ENCODE measurements at places on chromosomes 7 and 10.

GRCh38 chr10:66980246-66980815 lies 54.5 kb downstream of the LRRTM3 start:
- no peak for DNase-seq

DNA sequence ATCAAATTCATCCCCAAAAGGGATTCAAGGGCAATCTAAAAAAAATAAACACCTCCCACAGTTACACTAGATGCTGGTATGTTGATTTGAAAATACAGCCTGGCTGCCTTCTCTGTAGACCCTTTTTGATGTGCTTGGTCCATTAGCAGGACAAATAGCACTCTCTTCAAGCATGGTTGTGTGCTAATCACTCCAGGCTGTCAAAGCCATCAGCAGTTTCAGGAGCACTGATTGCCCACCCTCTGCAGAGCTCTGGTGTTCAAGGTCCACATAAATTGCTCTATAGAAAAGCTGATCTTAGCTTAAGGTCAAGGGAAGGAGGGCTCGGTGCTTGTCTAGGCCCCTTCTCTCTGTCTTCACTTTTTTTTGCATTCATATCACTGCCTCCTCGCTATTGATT lies 35.4 kb downstream of the PRR15 start:
- DNase-seq: no peak

DNA sequence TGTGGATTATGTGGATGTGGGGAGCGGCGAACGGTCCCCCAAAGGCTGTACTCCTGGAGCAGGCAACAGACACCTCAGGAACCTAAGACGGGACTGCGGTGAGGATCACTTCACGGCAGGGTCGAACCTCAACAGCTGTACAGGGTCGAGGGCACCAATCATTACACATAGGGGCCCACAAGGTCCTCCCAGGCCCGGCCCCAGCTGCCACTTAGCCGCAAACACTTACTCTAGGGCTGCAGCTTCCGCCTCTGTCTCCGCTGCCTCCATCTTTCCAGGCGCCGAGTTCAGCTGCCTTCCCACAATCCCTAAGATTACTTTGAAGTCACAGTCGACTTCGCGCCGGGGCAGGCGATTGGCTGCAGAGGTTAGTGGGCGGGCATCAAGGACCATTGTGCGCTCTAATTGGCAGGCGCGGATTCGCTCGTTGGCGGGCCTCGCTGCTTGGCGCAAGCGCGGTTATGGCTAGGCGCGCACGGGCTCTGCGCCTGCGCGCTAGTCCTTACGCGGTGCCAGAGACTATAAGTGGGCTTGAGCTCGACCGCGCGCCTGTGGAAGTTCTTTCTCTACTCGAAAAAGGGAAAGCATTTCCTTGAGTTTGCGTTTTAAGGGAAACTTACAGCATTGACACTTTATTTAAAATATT lies at the start of gene ZWINT:
TSS of gene ZWINT (minus strand) at position 293 of the 646 bp plus-strand sequence. CDS start at position 270, 23 bp downstream.
- peak; percentile 54 for DNase-seq

GRCh38 chr10:63120554-63120953 lies 12.6 kb upstream of the NRBF2 start:
- DNase-seq: no peak

DNA sequence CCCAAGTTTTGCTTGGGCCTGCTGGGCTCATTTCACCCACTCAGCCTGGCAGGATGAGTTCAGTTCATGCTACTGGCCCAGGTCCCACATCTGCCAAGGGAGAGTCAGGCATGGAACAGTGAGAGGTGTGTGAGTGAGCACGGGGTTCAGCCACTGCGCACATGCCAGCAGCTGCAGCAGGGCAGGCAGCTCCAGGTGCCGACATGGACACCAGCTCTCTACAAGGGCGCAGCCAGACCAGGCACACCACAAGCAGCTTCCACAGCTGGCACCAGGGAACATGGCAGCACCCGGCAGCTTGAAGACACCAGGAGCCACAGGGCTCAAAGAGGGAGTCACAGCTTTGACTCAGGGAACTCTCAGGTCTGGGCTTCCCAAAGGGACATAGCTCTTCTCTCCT lies 938.0 kb downstream of the SORCS3 start:
- no peak for DNase-seq

DNA sequence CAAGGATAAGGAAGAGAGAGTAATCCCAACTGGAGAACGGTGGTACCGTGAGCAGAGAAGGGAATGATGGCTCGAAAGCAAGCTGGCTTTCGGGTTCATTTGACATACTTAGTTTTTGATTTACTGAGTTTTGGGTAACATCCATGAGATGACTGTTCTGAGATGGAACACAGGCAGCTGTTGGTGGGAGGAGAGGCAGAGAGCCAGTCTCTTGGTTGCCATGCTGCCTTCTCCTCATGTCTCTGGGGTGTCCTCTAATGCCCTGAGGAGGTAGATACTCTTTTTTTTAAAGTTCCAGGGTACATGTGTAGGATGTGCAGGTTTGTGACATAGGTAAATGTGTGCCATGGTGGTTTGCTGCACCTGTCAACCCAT lies 76.4 kb upstream of the NRP1 start:
- DNase-seq: no peak

DNA sequence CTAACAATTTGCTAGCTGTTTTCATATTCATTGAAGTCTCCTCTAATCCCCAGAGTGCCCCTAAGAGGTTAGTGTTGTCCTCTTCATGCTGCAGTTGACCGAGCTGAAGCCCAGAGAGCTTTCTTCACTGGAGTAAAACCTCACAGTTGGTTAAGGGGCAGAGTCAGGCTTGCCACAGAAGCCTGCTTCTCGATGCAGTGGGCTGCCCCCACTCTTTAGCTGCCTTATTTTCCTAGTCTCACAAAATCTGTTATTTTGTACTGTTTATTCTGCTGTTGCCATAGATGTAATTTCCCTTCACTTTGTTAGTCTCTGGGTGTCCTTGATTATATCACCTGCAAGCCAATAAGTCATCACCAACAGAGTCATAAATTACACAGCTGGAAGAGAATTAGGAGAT lies 56.3 kb upstream of the ZPBP start:
- DNase-seq: no peak

DNA sequence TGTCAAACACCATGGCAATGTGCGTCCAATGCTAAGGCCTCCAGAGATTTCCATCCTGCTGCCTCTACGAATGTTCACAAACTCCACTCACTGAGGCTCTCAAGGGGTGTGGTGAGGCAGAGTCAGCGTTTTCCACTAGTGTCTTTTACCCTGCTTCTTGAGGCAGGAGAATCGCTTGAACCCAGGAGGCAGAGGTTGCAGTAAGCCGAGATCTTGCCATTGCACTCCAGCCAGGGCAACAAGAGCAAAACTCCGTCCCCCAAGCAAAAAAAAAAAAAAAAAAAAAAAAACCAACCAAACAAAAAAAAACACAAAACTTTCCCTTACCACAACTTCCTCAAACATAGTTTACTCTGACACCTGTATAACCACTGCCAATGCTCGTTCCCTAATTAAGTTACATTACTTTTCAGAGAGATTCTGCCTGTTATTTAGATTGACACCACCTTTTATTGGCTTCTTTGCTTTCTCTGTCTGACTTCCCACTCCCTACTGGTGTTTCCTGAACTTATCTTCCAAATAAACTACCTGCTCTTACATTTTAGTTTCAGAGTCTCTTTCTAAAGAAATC lies 102.1 kb upstream of the ZNF746 start:
- DNase-seq: no peak

DNA sequence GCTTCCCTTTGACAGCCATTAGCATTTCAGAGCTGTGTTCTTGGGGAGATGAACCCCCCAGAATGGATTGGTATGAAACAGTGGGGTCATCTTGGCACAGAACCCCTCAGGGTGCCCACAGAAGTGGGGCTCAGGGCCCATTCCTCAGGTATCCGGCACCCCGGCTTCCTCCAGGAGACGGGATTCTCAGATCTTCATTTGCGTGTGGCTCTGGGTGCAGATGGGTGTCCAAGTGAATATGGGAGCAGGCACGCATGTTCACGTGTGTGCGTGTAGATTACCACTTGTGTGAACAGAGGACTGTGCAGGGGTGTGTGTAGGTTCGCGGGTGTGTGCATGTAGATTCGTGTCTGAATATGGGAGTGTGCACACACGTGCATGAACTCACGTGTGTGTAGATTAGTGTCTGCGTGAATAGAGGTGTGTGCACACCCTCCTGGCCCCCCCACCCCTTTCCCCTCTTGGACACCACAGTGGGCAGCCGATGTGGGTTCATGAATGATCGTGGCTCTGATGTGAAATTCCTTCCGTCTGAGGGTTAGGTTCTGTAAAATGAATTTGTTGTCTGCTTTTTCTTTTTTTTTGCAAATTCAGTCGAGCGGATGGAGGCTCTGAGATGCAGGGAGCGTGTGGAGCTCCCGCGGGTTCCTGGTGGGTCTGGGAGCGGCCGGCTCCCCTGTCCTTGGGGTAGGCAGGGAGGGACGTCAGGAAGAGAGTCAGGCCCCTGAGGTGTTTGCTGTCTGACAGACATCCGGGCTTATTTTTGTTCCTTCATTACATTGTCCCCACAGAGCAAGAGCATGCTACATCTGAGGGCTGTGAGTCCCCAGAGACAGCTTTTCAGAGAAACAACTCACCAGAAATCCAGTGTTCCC lies 7.4 kb downstream of the ELFN1 start:
- no peak for DNase-seq

Data from SIG-M5 (cell line).